ENCODE measurements at places on chromosomes 4 and X.

DNA sequence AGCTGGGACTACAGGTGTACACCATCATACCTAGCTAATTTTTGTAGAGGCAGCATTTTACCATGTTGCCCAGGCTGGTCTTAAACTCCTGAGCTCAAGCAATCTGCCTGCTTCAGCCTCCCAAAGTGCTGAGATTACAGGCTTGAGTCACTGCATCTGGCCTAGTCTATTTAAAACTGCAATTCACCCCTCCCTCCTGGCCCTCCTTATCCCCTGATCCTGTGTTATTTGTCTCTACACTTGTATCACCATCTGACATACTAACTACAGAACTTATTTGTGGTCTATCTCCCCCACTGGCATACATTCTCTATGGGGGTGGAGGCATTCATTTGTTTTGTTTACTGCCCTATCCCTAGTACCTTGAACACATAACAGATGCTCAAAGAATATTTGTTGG lies 23.7 kb downstream of the CC2D2A start:
- DNase-seq, result no peak

DNA sequence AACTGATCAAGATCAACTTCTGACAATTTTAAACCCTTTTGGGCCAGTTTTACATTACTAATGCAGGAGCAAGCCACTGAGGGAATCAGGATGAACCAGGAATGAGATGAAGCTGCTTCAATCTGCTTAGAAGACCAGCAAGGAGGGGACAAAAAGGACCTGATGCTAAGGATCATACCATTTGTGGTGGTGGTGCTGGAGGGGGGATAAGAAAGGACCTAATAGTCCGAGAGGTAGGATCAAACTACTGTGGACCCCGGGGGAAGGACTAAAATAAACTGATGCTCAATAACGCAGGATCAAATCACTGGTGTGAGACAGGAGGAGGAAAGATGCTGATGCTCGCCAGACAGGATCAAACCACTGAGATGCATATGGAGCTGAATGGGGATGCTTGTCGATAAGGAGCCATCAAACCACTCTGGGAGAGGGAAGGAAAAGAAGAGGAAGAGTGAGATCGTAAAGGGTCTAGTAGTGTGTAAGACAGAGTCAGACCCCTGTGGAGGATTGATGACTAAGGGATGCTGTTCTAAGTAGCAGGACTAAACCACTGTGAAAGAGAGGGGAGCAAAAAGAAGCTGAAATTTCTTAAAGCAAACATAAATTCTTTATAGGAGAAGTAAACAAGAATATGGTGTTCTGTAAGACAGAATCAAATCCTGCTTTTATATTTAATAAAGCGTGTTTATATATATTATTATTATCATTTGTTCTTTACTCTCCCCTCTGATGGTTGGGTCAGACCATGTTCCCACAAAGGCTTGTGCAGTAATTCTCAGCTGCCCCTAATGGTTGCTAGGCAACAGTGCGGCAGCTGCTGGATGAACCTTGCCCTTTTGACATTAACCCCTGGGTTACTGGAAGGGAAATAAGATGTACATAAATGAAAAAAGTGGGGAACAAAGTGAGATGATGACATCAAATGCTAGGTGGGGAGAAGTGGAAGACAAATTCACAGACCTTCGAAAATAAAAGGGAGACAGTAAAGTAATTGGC lies 432.5 kb upstream of the FGF16 start:
- no peak for DNase-seq

DNA sequence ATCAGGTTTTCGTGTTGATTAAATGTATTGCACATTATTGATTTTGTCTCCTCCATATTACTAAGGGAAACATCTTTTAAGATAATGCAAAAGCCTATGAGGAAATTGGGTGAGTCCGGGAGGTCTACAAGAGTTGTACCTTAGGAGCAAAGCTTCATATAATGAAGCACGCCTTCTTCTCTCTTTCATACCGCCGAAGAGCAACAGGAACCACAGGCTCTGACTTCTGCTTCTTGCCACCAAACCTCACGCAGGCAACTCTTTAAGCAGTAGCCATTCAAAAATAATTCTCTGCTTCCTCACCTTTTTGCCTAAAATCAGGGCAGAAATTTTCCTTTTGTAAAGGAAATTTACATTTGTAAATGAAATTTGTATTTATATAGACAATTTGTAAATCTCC lies 139.6 kb downstream of the SPRY1 start:
- DNase-seq, result no peak

- no peak for DNase-seq
Measured at GRCh38 chr4:108834166-108834834, 71.4 kb upstream of the ETNPPL start.

GRCh38 chr4:155405059-155405458 lies 28.3 kb upstream of the MAP9 start:
- DNase-seq, result no peak

GRCh38 chr4:89915937-89916336 lies 21.3 kb downstream of the MMRN1 start:
- DNase-seq, result no peak

DNA sequence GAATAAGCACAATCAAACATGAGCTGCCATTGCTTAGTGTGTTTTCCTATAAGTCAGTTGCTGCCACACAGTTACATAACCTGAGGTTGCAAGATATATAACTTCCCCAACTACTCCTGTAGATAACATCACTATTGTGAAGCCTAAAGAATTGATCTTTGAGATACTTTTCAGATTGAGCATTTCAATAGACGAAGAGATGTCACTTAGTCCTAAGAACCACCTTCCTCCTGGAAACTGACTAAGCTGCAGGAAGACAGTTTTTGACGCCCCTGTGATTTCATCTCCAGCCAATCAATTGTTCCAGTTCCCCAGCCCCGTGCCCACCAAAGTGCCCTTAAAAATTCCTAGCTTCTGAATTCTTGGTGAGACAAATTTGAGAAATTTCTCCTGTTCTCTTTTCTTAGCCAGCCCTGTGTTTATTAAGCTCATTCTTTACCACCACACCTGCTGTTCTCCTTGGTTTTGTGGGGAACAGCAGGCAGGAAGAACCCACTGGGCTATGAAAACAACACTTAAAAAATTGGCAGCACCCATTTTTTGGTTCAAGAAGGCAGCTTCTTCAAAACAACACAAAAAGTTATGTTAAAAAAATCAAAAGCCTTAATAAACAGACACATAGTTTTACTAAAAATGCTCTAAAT lies 317.1 kb upstream of the PABPC4L start:
- DNase-seq, result no peak

- no peak for DNase-seq
Measured at GRCh38 chr4:118749347-118749988, 64.3 kb downstream of the METTL14 start.

GRCh38 chr4:84220990-84221389 lies 278.1 kb downstream of the NKX6-1 start:
- no peak for DNase-seq

DNA sequence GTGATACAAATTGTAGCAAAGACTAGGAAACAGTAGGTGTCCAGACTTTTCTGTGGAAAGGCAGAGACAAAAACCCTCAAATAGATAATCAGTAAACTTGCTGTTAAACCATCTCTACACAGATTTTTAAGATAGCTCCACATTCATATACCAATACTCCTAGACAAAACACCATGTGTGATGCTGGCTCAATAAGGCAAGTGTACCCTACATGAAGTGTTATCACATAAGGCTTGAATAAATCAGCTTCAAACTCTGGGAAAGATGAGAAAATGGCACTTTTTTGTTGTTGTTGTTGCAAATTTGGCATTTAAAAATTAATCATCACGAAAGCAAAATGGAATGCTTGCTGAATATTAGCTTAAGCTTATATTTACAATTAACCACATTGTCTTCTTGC lies 45.1 kb downstream of the DRD5 start:
- DNase-seq, result no peak

DNA sequence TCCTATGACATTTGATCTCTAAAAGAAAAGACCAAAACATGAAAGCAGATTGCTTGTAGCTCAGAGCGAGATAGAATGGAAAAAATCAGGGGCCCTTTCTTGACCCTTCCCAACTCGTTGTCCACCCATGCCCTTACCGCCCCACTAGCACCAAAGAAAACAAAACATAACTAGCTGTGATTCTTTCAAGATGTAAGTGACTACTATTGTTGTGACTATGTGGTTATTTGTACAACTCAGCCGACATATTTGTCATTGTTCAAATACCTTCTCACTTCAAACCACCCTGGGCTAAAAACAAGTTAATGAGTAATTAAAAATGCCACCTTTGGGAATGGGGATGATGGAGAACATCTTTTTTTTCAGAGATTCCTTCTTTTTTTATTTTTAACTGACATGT lies 171.2 kb upstream of the GPC4 start:
- DNase-seq, result no peak

DNA sequence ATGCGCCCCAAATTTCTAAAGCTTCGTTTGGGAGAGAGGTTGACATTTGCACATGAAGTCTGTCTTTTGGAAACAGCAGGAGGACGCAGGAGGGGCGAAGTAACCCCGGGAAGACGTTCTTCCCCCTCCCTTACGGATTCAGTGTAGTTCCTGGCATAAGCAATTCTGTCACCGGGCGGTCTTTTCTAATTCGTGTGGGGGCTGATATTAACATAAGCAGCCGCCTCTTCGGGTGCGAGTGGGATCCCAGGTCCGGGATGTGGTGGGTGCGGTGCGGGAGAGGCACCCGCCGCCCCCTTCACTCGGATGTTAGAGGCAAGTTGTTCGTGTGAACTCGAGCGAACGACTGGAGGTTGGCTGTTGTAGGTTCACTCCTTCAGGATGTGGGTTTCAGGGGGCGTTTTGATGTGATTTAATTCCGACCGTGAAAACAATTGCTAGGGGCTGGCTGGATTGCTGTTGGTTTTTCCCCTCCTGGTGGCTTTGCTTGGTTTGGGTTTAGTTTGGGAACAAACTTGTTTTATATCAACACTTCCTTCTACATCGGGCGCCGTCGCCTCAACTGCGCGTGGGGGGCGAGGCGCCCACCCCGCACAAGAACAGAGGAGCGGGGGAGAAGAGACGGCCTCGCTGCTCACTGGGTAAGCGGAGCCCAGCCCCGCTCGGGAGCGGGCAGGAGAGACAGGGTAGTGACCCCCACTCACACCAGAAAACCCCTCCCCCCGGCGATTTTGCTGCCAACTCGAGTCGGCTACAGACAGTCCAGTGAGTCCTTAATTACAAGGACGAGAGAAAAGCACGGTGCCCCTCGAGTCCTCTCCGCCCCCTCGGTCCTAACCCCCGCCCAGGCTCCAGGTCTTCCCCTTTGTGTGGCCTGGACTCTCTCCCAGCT lies 2.9 kb upstream of the LEF1 start:
- peak; percentile 56 for DNase-seq

DNA sequence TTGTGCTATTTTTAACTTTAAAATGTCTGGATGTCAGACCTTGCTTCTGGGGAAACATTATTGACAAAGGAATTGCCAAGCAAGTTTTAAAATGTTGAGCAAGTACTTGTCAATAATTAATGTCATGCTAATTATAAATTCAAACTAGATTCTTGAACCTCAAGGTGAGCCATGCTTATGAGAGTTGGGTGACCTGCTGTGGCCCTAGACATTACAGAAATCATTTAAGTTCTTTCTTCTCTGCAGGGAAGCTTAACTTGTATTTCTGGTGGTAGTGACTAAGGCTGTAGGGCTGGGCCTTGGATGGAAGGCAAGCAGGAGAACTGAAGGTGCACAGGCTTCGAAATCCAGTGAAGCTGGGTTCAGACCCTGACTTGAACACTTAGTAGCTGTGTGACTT lies 14.8 kb upstream of the UCHL1 start:
- DNase-seq, result no peak

DNA sequence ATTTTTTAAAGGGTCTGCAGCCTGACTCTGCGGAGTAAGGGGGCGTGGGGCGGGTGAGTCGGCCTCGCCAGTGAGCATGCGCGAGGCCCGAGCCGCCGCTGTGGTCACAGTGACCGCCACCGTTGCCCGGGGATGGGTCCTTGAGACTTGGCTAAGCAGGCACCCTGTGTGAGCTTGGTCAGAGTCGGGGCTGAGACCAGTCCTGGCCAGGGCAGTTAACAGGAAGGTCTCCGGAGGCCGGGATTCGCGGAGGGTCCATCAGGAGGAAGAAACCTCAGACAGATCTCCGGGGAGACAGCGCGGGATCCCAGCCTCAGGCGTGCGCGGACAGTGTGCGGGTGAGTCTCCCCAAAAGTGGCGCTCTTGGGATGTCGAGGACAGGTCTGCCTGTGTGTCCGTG lies 1384.4 kb upstream of the PCDH10 start:
- DNase-seq, result no peak

GRCh38 chrX:68761086-68761485 lies 67.7 kb upstream of the EFNB1 start:
- DNase-seq, result no peak

- DNase-seq, result peak; percentile 46
Measured at GRCh38 chrX:53716328-53717088, 30.0 kb upstream of the HUWE1 start.

GRCh38 chrX:139929876-139930275 lies 3.0 kb downstream of the ATP11C start:
- no peak for DNase-seq

DNA sequence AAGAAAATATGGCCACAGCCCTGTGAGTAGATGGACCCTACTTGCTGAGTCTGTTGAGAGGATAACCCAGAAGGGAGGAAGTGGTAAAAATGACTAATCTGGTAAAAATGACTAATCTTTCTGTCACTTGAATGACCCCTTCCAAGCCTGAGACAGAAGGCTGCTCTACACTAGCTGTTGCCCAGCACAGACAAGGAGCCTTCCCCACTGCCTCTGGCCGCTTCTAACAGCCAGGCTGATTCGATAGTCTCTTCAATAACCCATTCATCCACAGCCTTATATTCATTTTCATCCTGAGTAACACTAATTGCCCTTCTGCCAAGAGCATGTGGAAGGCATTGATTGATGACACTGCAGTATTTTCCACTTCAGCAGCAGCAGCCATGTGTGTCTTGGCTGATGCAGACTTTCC lies 18.4 kb downstream of the MAGEB17 start:
- DNase-seq, result no peak

GRCh38 chr4:83753260-83753659 lies 217.4 kb downstream of the GPAT3 start:
- no peak for DNase-seq

GRCh38 chr4:37482236-37482913 lies 203.8 kb downstream of the RELL1 start:
- no peak for DNase-seq

- DNase-seq, result no peak
Measured at GRCh38 chrX:119041175-119041574, 31.6 kb upstream of the CT47C1 start.

GRCh38 chr4:41657561-41657960 lies 91.0 kb downstream of the PHOX2B start:
- no peak for DNase-seq

- DNase-seq, result no peak
Measured at GRCh38 chr4:8912089-8912455, 40.4 kb upstream of the HMX1 start.

DNA sequence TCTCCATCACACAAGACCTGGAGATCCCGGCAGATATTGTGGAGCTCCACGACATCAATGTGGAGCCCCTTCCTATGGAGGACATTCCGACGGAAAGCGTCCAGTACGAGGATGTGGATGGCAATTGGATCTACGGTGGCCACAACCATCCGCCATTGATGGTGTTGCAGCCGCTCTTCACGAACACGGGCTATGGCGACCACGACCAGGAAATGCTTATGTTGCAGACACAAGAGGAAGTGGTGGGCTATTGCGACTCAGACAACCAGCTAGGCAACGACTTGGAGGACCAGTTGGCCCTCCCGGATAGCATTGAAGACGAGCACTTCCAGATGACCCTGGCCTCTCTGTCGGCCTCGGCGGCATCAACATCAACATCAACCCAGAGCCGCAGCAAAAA lies 717 bp downstream of the YY2 start:
- DNase-seq, result no peak

GRCh38 chr4:117477925-117478324 lies 392.5 kb upstream of the TRAM1L1 start:
- no peak for DNase-seq

GRCh38 chr4:146437778-146438177 lies 84.0 kb downstream of the SLC10A7 start:
- no peak for DNase-seq

Data from stimulated activated CD8-positive, alpha-beta memory T cell treated with anti-CD3 and anti-CD28 coated beads, Interleukin-15, amount 100 ng/mL, for 48 hours (primary cell).